ENCODE measurements at places on chromosomes 1 and 21.
A peak's percentile ranks its signal among the peaks of the same experiment; 100 is the strongest.

- DNase-seq = no peak
Measured at GRCh38 chr1:66333466-66334199, 200.3 kb upstream of the SGIP1 start.

DNA sequence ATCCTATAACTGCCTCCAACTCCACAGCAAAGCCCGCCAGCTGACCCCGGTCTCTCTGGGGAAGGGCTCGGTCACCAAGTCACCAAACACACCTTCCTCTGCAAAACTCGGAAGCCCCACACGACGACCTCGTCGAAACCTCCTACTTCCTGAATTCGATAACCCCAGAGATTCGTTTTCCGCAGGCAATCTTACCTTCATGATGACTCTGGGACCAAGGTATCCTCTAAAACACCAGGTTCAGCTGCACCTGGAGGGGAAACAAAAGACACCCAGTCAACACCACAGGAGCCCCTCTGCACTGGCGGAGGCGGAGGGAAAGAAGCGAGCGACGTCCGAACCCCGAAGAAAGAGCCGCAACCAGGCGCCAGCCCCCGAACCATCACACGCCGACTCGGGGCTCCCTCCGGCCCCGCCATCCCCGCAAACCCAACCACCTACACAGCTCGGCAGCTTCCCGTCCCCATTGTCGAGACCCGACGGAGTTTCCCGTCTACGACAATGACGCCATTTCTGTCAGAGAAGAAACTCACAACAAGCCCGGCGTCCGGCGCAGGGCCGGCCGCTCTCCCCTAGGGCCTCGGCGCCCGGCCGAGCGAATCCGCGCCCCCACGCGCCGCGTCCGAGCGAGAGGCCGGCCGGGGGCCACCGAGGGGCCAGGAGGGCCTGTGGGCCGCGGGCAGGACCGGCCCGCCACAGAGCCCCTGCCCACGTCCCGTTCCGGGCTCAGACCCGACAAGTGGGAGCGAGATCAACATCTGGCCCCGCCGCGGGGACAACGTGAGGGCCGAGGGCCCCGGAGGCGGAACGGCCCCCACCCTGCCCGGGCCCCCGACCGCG is 1.0 kb downstream of the ARID4B start:
- peak; percentile 45 for DNase-seq

DNA sequence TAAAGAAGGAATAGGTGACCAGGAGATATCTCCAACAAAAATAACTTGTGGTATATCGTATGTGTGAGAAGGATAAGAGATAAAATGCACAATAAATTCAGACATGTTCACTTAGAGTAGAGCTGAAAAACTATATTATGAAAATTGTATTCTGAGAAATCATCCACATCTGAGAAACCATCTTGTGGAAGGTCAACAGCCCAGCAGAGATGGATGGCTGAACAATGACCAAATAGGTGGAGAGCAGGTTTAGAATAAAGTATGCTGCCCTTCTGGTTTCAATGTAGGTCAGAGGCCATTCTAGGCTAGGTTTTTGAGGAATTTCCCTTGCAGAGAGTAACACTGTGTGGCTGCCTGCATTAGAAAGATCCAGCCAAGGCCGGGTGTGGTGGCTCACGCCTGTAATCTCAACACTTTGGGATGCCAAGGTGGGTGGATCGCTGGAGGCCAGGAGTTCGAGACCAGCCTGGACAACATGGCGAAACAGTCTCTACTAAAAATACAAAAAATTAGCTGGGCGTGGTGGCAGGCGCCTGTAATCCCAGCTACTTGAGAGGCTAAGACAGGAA is 8.8 kb upstream of the UAP1 start:
- no peak for DNase-seq

DNA sequence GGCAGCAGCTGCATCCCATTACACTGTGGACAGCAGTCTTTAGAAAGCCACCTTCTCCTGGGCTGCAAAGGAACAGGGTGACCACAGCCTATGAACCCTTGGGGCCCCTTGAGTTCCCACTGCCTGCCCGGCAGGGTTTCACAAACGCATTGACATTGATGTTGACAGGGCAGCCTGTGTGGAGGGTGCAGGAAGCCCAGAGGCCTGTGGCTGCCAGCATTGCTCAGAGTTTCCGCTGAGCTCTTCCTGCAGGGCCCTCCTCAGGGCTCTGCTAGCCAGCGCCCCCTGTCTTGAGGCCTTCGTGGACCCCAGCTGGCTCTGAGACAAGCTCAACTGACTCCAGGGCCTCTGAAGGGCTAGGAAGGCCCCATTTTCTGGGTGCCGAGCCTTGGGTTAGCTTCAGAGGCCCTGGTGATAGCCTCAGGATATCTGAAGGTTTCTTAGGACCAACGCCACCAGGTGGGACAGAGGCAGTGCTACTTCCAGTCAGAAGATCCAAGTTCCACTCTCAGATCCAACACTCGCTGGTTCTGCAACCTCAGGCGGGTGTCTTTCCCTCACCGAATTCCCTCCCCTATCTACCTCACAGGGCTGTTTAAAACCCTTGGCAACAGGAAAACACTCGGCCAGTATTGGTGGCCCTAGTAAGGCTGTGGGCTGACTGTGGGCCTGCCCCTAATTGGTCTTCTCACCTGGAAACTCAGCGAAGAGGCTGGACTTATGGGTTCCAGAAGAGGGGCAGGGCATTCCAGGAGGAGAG is 27.2 kb upstream of the EPS8L3 start:
- DNase-seq = peak; percentile 71

- DNase-seq = no peak
Measured at GRCh38 chr1:228786361-228787129, 51.3 kb downstream of the RHOU start.

- DNase-seq = no peak
Measured at GRCh38 chr1:169879034-169879840, 14.5 kb downstream of the SCYL3 start.

GRCh38 chr21:38392661-38393060 is 105.6 kb downstream of the ERG start:
- no peak for DNase-seq

- DNase-seq = no peak
Measured at GRCh38 chr1:25744140-25744581, 55.8 kb upstream of the SELENON start.

DNA sequence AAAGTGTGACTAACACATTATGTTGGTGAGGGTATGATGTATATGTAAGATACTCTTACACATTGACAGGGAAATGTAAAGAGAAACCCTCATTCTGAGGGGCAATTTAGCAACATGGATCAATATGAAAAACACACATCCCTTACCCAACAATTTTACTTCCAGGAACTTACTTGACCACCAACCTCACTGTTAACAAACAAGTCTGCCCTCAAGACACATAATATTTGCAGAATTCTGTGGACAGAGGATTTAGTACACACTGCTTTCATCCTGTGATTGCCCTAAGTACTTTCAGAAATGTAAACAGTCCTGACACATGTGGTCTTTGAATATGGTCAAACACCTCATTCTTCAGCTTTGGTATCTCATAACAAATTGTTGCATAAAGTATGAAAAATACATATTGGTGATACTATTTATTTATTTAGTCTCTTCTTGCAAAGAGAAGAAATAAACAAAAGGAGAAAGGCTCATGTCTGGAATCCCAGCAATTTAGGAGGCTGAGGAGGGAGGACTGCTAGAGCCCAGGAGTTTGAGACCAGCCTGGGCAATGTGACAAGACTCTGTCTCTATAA is 6.9 kb downstream of the USP48 start:
- no peak for DNase-seq

- DNase-seq = no peak
Measured at GRCh38 chr1:32695098-32695904, 7.3 kb downstream of the SYNC start.

DNA sequence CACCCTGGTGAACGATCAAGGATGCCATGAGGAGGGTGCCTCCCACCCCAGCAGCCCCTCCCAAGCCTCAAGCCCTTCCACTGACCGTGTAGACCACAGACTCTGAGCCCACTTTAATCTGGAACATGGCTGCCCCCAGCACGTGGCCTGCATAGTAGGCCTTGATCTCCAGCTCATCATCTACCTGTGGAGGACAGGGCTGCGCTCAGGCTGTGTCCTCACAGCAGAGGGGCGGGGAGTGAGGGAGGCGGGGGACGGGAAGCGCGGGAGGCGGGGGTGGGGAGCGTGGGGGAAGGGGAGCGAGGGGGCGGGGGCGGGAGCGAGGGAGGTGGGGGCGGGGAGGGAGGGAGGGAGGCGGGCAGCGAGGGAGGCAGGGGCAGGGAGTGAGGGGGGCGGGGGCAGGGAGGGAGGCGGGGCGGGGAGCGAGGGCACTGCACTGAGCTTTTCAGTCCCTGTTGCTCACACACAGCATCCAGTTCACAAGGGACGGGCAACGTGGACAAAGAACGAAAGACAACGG is 7.1 kb downstream of the PUSL1 start:
- no peak for DNase-seq

- DNase-seq = no peak
Measured at GRCh38 chr1:15609631-15610030, 7.6 kb upstream of the DDI2 start.

DNA sequence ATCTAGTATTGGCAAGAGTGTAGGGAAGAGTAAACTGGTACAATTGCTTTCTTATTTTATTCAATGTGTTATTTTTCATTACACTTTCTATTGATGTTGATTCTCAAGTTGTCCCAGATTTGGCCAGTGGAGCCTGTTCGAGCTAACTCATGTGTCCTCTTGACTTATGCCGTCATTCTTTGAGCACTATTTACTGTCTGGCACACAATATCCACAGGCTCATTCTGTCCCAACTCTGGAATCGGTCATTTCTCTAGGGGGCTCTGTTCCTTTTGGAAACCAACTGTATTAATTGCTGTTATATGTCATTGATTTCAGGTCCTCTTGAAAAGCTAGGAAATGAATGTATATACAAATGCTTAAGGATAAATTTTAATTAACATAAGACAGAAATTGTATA is 22.4 kb upstream of the SFPQ start:
- no peak for DNase-seq

DNA sequence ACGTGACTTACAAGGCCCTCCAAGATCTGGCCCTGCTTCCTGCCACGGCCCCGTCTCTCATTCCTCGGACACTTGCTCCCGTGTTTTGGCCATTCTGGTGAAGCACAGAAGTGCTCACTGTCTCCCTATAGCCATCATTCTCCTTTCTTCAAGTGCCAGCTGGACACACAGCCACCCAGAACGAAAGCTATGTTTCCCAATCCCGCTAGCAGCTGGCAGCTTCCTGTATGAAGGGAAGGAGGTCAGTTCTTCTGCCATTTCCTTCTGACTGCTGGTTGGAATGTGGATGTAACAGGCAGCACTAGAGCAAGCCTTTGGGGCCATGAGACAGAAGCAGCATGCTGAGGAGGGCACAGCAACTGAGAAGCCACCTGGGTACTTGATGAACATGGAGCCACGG is 82.8 kb downstream of the TGFBR3 start:
- DNase-seq = no peak

GRCh38 chr1:199898654-199899053 is 128.9 kb upstream of the NR5A2 start:
- DNase-seq = no peak

- no peak for DNase-seq
Measured at GRCh38 chr1:198449261-198449660, 91.2 kb downstream of the ATP6V1G3 start.

- no peak for DNase-seq
Measured at GRCh38 chr21:37828556-37828955, 87.7 kb downstream of the KCNJ6 start.
